ACHN (cell line): ENCODE measurements at places on chromosomes 5 and 9.

DNA sequence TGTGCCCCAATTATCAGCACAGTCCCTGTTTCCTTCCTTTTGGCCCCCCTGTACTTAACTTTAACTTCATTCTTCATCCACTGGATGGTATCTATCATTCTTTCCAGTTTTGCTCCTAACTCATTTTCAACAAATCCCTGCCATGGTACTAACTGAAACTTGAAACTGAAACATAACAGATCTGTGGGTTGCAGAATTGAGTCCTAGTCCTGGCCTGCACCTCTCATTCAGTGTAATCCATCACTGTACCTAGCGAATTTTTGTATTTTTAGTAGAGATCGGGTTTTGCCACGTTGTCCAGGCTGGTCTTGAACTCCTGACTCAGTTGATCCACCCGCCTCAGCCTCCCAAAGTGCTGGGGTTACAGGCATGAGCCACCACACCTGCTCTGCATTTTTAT is 15.3 kb upstream of the PIK3R1 start:
- no peak for DNase-seq

DNA sequence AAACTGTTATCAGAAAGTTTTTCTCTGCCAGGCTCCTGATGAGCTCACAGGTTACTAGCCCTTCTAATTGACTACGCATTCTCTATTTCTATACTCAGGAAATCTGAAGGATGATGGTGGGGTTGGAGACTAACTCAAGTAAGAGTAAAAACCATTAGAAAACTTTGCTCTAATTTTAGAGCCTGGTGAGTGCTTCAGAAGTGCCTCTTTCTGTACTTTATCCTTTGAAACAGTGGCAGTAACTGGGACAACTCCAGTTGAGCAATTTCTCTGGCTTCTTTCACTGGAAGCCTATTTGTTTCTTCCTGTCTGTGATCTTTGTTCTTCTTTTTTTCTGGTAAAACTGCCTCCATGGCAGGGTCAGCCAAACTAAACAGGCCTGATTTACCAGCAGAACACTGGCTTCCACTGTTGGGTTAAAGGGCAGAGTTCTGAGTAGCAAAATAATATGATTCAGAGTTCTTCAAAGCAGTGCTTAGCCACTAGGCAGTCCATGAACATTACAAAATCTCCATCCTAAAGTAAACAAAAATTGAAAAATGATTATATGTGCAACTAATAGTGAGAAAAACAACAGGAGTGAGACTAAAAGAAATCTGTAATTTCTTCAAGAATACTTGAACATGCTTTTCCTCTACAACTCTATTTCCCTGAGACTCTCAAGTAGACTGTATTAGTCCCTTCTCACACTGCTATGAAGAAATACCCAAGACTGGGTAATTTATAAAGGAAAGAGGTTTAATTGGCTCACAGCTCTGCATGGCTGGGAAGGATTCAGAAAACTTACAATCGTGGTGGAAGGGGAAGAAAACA is 79.8 kb downstream of the MROH2B start:
- DNase-seq: no peak

DNA sequence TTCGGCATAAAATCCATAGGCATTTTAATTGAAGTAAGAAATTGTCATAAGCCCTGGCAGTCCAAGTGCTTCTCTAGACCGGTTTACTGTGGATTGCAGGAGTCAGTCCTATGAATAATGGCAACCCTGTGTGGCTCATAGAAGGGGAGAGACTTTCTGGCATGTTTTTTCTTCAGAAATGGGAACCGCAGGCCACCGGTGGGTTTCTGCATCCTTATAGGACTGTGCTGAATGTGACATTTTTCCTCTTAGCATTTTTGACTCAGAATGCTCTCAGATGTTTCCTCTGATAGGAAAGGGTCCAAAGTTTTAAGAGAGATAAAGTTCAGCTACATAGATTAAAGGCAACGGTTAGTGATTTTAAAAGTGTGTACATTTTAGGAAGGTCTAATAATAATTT is 6.3 kb downstream of the DAPK1 start:
- no peak for DNase-seq

DNA sequence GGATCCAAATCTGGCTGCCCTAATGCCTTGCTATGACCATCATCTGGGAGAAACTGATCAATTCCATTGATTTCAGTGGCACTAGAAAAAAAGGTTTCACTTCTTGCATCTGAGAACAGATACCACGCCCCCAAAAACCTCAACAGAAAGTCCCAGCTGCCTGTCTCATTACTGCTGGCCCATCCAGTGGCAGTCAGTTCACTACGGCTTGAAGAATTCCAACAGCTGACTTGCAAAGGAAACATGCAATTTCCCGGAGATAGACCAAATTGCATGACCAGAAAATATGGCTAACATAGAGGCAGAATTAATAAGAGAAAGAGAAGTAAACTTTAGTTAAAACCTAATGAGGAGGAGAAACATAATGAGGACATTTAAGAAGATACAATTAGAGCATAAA is 48.6 kb downstream of the UGCG start:
- no peak for DNase-seq
